ENCODE measurements at places on chromosomes 1 and 21.

DNA sequence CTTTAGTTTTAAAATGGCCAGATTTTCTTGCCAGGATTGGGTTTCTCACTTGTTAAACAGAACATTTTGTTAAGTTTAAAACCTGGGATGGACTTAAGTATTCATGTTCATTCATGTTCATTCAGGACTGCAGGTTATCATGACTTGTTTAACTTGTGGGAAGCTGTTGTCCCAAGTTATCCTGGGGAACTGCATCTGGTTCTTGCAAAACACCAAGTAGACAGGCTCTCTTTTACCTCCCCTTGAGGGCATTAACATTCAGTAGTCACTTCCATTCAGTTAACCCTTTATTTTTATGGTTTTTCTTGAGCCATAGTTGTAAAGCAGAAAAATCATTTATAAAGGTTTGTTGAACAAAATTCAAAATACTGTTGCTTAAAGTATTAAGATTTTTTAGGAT, 8.1 kb downstream of the SOD1 start:
- no peak for DNase-seq

DNA sequence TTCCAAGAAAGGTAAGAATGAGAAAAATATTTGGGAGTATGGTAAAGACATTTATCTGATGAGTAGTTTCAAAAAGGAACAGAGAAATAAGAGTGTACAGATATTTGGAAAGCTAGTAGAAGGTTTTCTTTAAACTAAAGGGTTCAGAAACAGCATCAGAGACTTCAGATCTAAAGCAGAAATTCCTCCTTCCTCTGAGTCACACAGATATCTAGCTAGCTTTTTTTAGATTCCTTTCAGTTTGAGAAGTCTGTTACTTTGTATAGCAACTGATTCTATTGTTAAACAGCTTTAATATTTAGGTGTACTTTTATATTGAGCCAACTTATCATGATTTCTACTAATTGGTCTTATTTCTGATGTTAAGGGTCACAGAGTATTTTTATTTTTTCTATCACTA, 4.7 kb downstream of the AMY2B start:
- no peak for DNase-seq

- no peak for DNase-seq
These were observed 22.6 kb downstream of the MAEL start for GRCh38 chr1:167011560-167012191.

DNA sequence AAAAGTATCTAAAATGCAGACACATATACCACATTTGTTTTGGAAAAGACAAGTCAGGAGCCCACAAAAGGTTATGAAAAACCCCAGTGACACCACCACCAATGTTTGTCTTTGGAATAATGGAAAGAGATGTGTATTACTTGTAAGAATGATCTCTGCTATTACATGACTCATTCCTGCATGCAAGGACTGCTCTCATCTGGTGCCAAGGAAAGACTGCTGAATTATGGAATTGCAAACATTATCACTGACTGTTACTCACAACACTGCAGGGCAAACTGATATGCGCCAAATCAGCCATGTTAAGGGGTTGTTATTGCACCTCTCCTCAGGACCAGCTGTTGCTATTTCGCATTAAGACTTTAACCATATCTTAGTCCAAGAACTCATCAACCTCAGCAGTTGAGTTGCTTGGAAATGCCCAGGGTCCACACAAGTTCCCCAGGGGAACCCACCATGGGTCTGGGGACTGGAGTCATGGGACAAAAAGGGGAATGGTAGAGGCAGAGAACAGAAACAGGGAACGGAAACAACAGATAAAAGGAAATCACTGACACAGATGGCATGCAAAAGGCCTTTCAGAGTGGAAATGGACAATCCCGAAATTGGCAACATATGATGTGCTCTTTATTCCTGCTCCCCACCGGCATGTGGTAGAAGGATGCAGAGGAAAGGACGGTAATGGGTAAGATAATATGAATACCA, 34.4 kb downstream of the CAPZB start:
- DNase-seq, result no peak

GRCh38 chr21:45266518-45267389, 20.9 kb downstream of the POFUT2 start:
- no peak for DNase-seq

GRCh38 chr1:58597076-58597475, 20.0 kb upstream of the TACSTD2 start:
- no peak for DNase-seq

GRCh38 chr1:186754542-186755145, 74.1 kb upstream of the PLA2G4A start:
- no peak for DNase-seq

DNA sequence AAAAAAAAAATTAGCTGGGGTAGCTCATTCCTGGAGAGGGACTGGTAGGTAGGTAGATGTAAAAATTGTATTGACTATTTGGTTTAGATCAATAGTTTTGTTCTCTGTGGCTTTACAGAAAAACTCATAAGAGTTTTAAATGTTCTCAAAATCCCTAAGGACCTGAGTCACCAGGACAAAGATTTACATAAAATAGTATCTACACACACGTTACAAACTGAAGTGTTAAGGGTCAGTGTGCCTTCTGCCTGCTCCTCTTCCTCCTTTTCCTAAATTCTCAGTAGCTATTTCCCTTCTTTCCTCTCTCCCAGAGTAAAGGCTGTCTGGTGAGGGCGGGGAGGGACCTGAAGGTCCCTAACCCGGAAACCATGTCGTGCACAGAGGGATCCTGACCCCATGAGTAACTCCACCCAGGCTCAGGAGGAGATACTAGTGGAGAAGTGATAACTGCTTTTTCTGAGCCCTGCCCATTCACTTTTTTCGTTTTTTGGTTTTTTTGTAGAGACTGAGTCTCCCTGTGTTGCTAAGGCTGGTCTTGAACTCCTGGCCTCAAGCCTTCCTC, 8.1 kb downstream of the PLEKHM2 start:
- DNase-seq, result no peak

- no peak for DNase-seq
These were observed 24.5 kb upstream of the KIRREL1 start for GRCh38 chr1:157968946-157969345.

DNA sequence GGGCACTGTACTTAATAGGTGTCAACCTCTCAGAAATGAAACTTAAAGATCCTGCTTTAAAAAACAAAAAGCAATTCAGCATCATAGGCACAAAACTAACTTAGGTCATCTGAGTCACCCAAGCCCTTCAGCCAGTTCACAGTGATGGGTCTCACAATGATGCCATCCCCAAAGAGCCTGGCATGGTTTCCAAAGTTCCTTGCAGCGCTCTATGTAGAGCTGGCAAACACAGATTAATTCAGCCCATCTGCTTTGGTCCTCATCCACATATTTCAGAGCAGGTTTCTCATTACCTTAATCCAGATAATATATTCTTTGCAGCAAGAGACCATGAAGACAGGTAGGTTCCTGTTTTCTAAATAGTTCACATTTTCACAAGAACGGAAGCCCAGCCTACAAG, 14.6 kb upstream of the PLA2G2C start:
- DNase-seq, result no peak
